ENCODE measurements at places on chromosomes 4 and X.

DNA sequence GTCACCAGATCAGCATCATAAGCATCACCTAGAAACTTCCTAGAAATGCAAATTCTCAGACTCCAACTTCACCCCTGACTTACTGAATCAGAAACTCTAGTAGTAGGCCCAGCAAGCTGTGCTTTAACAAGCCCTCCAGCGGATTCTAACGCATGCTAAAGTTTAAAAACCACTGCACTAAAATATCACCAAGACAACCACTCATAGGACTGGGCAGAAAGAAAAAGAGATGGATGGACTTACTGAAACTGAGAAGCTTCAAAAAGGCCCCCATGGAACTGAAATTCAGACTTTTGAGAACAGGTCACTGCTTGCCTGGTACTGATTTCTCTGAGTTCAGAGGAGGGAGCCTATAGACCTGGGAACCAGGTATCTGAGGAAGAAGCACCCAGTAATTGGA, 40.1 kb downstream of the FAM241A start:
- DNase-seq, result no peak

DNA sequence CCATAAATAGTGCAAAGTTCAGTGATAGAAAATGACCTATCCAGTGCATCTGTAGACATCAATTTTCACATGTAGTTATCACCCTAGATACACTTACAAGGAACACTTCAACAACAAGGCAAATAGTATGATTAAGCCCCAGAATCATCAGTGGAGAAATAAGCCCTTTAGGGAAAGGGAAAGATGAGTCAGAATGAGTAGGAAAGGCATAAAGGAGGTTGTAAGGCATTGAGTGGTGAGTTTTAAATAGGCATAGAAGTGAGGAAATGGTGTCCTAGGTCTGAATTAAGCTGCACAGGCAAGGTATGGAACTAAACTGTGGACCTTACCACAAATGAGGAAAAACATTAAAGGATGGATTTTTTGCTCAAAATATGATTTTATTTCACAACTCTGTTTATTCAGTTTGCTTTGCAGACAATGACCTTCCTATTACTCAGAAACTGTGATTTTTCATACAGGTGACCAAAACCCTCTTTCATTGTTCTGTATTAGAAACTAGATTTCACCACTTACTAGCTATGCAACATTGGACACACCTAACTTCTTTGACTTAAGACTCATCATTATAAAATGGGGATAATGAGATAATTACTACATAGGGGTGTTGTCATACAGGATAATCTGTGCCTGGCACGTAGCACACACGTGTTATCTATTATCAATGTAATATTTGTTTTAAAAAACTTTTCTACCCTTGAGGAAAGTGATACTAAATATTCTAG, 57.0 kb upstream of the MAP9 start:
- no peak for DNase-seq

- peak; percentile 44 for DNase-seq
Observed at GRCh38 chr4:78551420-78552351, at the start of gene ANXA3. ANXA3 (plus strand) TSS chr4:78551770; CDS start chr4:78554474, 2,704 bp downstream.

DNA sequence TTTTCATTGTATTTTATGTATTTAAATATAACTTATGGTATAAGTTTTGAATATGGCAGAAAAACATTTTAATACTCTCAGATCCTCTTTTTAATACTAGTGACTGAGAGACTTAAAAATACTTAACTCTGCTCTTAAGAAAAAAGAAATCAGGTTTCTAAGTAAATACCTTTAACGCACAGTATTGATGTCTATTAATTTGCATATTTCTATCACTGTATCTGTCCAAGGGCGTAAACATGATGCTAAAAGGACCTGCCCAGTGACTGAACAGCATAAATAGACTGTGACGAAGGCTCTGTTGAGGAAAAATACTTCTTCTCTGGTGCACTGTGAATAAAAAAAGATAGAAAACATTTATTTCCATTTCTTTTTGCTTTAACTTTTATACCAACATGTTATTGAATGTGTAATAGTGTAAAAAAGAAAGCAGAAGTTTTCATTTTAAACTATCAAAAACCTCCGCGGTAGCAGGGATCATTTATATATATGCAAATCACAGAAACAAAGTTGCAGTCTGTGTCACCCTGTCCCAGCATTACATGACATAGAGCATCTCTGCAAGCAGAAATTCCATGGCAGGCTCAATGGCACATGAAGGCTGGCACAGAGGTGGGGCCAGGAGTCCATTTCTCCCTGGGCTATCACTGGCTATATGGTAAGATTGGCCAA, 75.4 kb downstream of the ZAR1 start:
- no peak for DNase-seq

- DNase-seq, result no peak
Observed at GRCh38 chr4:4406455-4407298, 19.8 kb downstream of the NSG1 start.

GRCh38 chrX:133482056-133482952, 67.0 kb upstream of the GPC4 start:
- no peak for DNase-seq

GRCh38 chr4:81274460-81274859, 59.4 kb upstream of the PRKG2 start:
- no peak for DNase-seq

GRCh38 chrX:77814210-77814609, 28.2 kb upstream of the ATRX start:
- no peak for DNase-seq

GRCh38 chrX:103562801-103563200, 22.5 kb upstream of the TCEAL4 start:
- no peak for DNase-seq

GRCh38 chr4:134807231-134807745, 605.7 kb upstream of the PABPC4L start:
- no peak for DNase-seq

DNA sequence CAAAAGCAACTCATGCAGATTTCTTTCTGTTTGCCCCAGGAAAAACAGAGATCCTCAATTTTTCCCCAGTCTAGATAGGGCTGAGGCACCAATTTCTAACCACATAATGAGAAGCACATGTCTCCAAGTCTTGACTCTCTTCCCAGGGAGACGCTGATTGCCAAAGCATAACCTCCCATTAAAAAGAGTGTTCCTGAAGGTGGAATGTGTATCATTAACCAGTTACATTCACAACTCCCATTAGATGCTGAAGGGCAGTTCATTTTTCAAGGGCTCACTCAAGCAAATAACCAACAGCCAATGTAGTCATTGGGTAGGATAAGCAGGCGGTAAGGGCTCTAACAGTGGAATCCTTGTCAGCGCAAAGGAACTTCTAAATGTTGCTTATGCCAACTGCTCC, 27.5 kb downstream of the TMEM47 start:
- peak; percentile 32 for DNase-seq

DNA sequence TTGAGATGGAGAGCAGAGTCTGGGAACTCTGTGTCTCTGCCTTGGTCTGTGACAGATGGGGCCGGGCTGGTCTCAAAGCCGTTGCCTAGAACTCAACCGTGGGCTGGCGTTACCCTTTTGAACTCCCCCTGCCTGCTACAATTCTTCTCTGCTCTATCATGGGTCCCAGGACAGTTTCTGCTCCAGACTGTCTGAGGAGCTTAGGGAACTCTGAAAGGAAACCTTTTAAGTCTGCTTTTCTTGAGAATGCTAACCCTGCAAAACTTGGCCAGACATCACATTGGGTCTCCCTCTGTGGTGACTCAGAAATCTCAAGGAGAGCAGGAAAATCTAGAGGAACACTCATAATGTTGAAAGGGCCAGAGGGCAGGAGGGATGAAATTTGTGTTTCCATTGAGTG, 240.6 kb downstream of the CBR4 start:
- DNase-seq, result no peak

DNA sequence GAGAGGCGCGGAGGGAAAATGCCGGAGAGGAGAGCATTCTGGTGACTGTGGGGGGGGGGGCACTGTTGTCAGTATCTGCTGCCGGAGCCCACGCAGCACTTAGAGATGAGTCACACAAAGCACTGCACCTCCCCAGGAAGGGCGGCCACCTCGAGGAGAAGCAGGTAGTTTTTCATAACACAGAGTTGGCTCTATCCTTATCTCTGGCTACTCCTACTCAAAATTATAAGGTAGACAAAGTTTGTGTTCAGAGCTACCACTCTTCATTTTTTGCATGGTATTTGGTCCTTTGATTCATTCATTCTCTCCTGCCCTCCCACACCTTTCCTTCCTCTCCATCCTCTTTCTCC, 76.2 kb upstream of the SCOC start:
- DNase-seq, result no peak

DNA sequence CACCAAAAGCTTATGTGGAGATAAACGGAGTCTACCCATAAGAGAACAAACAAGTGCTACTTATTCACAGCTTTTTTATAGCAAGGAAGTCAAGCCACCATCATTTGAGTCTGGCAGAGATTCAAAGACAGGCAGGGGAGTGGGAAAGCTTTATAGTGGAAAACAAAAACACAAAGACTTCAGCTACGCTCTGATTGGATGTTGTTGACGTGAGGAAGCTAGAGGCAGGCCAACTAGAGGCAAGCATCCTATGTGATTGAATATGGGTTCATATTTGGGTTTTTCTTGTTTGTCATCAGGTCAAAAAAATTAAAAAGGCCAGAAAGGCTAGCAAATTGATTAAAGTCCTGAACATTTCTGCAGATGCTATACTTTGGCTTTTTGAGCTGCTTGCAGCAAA, 719 bp upstream of the TCEAL4 start:
- no peak for DNase-seq

- no peak for DNase-seq
Observed at GRCh38 chr4:108227923-108228322, 59.2 kb upstream of the LEF1 start.

GRCh38 chr4:97911236-97911906, 231.9 kb downstream of the STPG2 start:
- no peak for DNase-seq

- DNase-seq, result no peak
Observed at GRCh38 chrX:48474127-48474526, 1.9 kb upstream of the FTSJ1 start.

DNA sequence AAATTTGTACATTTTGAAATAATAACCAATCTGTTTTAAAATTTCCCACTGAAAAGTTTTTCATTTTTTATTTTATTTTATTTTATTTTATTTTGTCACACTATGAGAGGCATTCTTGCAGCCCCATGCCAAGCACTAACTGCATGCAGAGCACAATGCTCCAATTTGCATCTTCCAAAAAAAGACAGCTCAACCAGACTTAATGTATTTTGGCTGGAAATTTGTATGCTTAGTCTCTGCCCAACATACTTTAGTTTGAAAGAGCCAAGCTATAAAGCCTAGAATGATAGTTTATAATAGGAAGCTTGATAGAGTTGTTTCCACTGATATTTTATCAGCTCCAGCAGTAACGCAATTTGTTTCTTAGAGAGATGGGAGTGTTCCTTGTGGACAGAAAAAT, 235.5 kb downstream of the GALNTL6 start:
- DNase-seq, result no peak

DNA sequence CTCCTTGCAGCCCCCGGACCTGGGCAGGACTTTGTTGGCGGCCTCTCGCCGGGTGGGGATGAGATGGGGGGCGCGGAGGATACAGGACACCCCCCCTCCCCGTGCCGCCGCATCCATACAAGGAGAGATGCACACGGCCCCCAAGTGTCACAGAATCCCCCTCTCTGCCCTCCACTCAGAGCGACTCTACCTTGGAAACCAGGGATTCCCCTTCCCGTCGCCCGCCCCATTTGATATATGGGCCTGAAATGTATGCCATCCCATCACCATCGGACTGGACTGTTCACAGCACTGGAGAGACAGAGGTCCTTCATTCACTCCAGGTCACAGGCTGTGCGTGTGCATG, 426 bp downstream of the PORCN start:
- no peak for DNase-seq

- DNase-seq, result no peak
Observed at GRCh38 chrX:9390121-9390520, 74.7 kb upstream of the TBL1X start.

DNA sequence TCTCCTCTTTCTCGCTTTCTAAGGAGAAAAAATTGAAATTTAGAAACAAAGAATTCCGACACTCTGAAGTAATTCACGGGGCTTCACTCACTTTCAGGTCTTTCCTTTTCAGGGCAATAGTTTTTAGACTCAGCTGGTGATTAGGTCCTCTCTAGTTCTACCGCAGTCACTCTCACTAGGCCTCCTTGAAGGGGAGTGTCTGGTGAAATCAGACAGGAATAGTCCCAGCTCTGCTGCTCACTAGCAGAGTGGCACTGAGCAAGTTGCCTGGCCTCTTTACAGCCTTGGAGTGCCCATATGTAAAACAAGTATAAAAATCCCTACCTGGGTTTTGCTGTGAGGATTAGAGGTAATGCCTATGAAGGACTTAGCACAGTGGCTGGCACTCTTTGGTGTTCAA, 64.1 kb downstream of the NEUROG2 start:
- DNase-seq, result no peak

- DNase-seq, result no peak
Observed at GRCh38 chr4:164807611-164808010, 53.7 kb downstream of the SMIM31 start.

- no peak for DNase-seq
Observed at GRCh38 chr4:17587094-17587822, 10.3 kb downstream of the LAP3 start.

DNA sequence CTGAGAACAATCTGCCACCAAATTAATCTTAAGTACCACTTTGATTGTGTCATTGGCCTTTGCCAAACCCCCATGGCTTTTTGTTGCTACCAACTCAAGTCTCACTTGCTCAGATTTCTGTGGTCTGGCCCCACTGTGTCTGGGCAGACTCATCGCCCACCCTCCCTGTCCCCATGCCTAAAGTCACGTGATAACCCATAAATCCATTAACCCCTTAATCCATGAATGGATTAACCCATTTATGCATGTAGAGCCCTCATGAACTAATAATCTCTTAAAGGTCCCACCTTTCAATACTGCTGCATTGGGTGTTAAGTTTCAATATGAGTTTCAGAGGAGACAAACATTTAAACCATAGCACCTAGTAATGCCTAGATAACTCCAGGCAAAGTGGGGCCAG, 78.5 kb upstream of the BLTP1 start:
- no peak for DNase-seq

Data from left hindlimb (tissue), 1 donor.